ENCODE measurements at places on chromosomes 3 and 15. TPM values are rescaled to one million over a fixed set of nuclear protein-coding genes. Genes with fewer than 3 reads are reported as not detected.

Gene WWTR1
- 58.0 TPM for total RNA-seq

Gene FANCD2OS
- total RNA-seq, result not detected

Gene RHOV
- total RNA-seq, result 0.83 TPM

Gene IMPG2
- 0.19 TPM for total RNA-seq

Gene LMAN1L
- total RNA-seq, result not detected

Gene GOLGA6D
- not detected for total RNA-seq

Gene PDZRN3
- total RNA-seq, result 14.3 TPM

GRCh38 chr15:91186904-91187656 is 87.0 kb downstream of the SV2B start:
- peak; percentile 38 for DNase-seq

- peak; percentile 44 for DNase-seq
Observed at GRCh38 chr15:35630532-35630931, 84.6 kb upstream of the DPH6 start.

GRCh38 chr15:68271854-68272471 is 5.6 kb upstream of the FEM1B start:
- peak; percentile 100 for DNase-seq

GRCh38 chr3:180048840-180049239 is 12.1 kb upstream of the PEX5L start:
- peak; percentile 59 for DNase-seq

DNA sequence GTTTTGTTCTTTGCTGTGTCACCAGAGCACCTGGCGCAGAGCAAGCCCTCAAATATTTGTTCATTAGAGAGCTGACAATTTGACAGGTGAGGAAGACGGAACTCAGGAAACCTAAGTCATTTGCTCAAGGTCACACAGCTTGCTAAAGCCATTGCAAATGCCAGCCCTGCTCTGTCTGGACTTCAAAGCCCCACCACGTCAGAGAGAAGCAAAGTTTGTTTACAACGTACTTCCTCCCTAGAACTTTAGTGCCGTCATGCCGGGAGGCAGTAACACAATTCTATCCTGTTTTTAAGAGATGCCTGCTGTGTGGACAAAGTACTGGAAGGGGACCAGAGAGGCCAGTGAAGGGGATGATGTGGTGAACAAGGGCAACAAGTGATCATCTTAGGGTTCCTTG is 216.6 kb upstream of the PRICKLE2 start:
- DNase-seq, result no peak

- no peak for DNase-seq
Observed at GRCh38 chr3:73314151-73314951, 252.9 kb downstream of the EBLN2 start.

DNA sequence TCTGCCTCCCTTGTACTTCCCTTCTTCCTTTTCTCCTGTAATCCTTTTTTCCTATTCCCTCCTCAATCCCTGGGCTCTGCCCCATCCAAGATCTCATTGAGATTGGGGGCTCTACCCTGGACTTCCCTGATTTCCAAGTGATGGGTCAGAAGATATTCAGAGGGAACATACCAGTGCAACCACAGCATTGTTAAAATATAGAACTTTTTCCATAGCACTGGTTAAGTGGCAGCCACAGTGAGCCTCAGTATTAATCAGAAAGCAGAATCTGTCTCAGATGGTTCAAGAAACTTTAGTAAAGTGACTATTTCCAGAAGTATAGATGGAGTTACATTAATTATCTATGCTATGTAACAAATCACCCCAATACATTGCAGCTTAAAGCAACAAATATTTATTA is 18.7 kb upstream of the SCN10A start:
- DNase-seq, result no peak

- peak; percentile 72 for DNase-seq
Observed at GRCh38 chr3:126267169-126267975, 87.0 kb upstream of the ALDH1L1 start.

GRCh38 chr3:169241991-169242707 is 421.4 kb downstream of the MECOM start:
- peak; percentile 30 for DNase-seq

DNA sequence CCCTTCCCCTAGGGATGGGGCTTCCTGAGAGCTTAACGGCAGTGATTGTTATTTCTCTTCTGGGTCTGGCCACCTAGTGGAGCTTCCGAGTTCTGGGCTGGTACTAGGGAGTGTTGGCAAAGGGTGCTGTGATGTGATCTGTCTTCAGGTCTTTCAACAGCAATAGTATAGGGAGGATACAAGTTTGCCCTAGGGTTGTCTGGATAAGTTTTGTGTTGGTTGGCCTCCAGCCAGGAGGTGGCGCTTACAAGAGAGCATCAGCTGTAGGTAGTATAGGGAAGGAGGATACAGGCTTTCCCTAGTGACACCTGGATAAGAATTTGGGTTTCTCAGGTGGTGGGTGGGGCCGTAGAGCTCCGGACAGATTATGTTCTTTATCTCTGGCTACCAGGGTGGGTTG is 19.2 kb upstream of the CPOX start:
- DNase-seq, result peak; percentile 48

GRCh38 chr3:37466660-37467359 is 292.4 kb upstream of the LRRFIP2 start:
- no peak for DNase-seq

DNA sequence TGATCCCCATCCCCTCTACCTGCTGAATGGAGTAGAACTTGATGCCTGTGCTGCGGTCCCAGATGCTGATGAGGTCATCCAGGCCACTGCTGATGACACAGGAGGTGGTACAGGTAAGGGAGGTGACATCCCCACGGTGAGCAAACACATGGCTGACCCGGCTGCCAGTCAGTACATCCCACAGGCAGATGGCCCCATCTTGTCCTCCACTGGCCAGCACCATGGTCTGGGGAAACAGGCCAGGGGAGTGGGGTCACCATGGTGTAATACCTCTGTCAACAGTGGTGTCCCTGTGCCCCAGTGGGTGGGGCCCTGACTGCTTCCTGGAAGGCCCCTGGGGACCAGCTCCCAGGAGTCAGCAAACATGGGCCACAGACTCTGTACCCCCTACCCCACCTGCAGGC is 33.3 kb downstream of the PTPN23 start:
- DNase-seq, result no peak

DNA sequence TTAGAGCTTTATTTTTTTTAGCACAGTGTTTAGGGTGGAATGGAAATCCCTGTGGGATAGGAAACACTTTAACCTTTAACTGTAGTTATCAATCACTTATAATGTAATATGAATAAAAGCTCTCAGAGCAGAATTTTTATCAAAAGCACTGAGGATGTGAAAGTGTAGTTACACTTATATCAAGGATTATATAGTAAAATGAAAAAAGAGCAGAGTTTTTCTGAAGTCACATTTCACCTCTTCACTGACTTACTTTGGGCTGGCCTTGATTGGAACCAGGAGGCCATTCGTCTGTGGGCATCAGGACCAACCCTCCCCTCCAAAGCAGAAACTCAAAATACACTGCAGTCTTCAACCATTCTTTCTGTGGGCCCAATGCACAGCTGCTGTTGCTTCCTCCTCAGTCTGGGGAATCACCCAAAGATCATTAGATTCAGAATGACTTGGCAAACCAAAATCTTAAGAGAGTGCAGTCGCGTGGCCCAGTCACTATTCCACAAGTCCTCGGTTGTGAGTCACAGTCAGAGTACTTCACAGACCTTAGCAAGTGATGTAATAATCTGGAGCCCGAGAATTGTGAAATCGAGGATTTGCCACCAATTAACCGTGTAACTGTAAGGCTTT is 132.6 kb upstream of the COL8A1 start:
- DNase-seq, result peak; percentile 50

DNA sequence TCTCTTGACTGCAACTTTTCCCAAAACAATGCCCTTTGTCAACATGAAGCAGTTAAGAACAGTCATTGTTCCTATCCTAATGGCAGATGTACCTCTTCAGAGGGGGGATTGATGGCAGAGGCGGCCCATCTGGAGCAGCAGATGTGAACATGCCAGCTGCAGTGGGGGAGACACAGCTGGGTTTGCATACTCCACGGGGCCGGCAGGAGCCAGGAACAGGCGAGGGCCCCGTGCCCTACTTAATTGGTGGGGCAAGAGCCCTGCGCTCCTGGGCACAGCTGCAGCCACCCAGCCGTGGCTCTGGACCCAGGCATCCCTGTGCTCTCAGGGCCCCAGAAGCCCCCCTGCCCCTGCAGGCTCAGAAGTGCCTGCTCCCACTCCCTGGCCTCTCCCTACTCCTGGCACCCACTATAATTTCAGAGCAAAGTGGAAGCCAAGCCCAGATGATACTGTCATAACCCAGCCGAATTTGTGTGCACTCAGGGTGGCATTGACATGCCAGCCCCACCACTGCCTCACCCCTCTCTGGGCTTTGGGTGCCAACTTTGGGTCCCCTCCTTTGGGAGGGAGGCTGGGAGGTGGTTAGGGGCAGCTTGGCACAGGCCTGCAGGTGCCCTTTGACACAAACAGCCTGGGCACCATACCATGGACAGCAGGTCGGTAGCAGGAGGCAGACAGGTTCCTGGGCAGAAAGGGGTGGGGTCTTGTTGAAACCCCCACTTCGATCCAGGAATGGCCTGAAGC is 34.6 kb downstream of the ROPN1B start:
- no peak for DNase-seq

GRCh38 chr3:134797057-134797740 is 2.1 kb downstream of the EPHB1 start:
- no peak for DNase-seq

DNA sequence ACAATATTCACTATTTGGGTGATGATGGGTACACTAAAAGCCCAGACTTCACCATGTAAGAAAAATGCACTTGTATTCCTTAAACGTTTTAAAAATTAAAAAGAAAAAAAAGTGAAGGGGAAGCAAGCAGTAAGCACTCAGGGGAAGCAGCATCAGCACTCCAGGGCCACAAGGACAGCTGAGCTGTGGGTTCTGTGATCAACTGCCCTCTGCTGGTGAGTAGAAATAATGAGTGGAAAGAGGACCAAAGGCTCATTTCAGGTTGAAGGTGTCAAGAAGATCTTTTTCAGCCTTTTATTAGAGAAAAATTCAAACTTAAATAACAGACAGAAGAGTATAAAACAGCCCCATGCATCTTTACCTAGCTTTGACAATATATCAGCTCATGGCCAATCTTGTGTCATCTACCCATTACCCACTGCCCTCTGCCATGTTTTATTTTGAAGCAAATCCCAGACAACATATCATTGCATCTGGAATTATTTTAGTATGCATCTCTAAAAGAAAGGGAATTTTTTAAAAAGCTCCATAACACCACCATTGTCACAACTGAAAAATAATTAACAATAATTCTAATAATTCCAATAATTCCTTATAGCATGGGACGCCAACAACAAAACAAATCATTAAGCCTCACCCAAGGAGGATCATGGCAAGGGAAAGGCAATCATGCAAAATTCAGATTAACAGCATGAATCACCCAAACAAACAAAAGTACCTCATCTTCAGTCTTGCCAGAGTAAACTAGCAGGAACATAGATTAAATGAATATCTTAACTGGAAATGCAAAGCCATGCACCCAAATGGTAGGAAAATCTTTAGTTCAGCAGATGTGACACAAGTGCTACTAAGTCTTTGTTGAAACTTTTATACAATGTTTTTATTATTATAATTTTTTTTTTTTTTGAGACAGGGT is 42.5 kb downstream of the TAMM41 start:
- DNase-seq, result peak; percentile 40

DNA sequence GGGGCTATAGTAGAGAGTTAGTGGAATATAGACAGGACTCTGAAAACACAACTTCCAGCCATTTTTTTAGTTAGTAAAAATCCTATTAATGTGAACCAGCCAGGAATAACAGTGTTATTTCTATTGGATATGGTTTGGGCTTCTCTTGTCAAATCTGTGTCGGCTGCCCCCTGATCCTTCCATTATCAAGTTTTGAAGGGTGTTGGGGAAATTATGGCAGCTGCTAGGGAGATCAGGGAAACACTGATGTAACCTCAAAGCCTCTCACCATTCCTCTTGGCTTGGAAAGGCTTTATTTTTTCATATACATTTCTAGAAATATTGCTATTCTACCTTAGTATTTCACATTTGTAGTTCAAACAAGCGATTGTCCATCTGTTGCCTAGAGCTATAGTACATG is 293.7 kb upstream of the TPRG1 start:
- no peak for DNase-seq
